ENCODE measurements at places on chromosomes 7 and 10.

DNA sequence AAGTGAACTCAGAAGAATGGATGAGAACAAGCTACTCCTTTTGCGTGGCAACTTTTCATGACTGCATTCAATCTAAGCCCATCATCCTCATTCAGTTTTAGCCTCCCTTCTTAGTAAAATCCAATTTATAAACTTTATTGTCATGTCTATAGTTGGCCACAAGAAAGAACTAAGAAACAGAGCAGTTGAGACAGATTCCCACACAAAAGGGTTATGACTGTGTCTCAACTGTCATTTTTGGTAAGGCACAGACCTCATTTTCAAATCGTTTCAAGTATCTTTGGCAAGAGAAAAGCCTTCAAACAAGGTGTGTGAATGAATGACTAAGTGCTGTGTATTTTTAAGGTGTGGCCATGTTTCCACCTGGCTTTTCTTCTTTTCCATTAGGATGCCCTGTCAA, 84.2 kb upstream of the CREB5 start:
- DNase-seq, result no peak

- no peak for DNase-seq
Measured at GRCh38 chr10:21364196-21365114, 161.0 kb downstream of the SKIDA1 start.

DNA sequence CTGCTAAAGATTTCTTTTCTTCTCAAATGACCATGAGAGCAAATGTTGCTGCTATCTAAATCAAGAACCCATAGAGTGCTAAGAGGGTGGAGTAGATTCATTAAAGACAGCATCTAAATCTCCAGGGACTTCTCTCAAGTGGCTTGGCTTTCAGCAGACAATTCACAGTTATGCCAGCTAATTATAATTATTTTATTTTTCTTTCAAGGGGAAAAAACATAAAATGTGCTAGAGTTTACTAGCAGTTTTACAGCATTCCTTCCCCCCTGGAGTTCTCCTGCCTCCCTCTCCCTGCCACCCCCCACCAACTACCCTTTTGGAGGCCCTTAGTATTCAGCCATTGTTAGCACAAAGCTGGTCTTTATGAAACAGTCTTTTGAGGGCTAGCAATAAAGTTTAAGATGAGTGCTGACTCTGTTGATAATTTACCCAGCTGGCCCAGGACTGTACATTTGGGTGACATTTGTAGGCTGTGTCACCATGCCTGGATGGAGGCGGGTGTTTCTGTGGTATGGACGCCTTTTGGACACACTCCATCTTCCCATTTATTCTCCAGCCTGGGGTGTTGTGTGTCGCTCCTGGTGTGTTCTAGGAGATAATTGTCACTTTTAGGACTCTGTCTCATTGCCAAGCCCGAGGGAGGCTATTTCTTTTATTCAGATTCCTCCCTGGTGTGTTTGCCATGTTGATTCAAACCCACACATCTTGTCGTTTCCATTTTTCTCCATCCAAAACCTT, 160.2 kb downstream of the CREB5 start:
- no peak for DNase-seq

DNA sequence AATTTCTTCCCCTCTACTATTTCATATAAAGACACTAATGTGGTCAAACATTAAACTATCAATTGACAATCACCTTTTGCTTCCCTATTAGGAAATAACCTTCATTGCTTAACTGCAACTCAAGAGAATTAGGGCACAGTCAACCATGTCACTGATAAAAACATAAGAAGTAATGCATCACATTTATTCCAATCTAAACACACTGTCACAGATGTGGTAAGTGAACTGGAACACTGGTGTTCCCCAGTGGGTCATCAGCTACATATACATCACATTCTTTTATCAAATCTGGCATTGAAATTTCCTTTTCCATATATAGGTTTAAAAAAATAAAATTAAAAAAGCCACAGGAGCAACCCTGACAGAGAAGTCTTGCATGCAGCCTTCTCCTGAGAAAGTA, 3.7 kb downstream of the TRIL start:
- DNase-seq, result no peak

DNA sequence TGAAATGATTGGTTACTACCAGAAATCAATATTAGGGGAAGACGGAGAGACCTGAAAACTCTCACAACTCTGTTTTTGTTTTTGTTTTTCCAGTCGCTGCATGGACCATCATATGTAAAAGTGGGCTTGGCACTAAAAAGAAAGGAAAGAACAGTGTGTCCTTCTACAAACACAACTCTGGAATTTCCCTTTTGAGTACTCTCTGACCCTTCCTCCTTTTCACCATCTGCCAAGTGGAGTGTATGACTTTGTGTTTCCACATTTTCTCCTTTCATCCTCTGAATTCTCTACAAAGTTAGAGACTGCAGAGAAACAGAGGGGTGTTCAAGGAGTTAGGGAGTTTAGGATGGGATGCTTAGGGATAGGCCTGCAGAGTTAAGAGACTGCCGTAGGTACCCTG, 92.0 kb downstream of the MDFIC start:
- no peak for DNase-seq
